Cardiac ventricle fibroblast (primary cell): ENCODE measurements at places on chromosomes 1 and 21. TPM values are rescaled to one million over a fixed set of nuclear protein-coding genes. Genes with fewer than 3 reads are reported as not detected.

GPR89B gene
- total RNA-seq, result 6.9 and 10.5 TPM in 2 replicates

ECM1 gene
- total RNA-seq, result 38.7 and 48.1 TPM in 2 replicates

PDPN gene
- 39.3 and 50.9 TPM in 2 replicates for total RNA-seq

RGS5 gene
- 1.4 and 4.8 TPM in 2 replicates for total RNA-seq

SCAMP3 gene
- total RNA-seq, result 49.4 and 68.1 TPM in 2 replicates

DCST1 gene
- not detected in 2 replicates for total RNA-seq

PITHD1 gene
- 33.3 and 35.2 TPM in 2 replicates for total RNA-seq

KRTAP12-2 gene
- total RNA-seq, result not detected in 2 replicates

DNALI1 gene
- 3.6 and 4.5 TPM in 2 replicates for total RNA-seq
